Mesenchymal stem cell (in vitro differentiated cells and primary cell): ENCODE measurements at places on chromosomes 2 and 18.

- no peaks in the 10 kb centered on the region for H3K4me1 ChIP-seq
- H3K4me3 ChIP-seq: no peak overlapping the region
- DNase-seq: no peak
- H3K36me3 ChIP-seq: no peaks in the 10 kb centered on the region
These were observed 562.4 kb downstream of the RNF144A start for GRCh38 chr2:7479603-7480002.

GRCh38 chr18:22394428-22394827, 23.3 kb downstream of the CTAGE1 start:
- H3K27me3 ChIP-seq: no peaks in the 10 kb centered on the region
- DNase-seq: no peak
- no peak overlapping the region for H3K27ac ChIP-seq
- H3K4me3 ChIP-seq: no peak overlapping the region
- H3K36me3 ChIP-seq: no peaks in the 10 kb centered on the region

DNA sequence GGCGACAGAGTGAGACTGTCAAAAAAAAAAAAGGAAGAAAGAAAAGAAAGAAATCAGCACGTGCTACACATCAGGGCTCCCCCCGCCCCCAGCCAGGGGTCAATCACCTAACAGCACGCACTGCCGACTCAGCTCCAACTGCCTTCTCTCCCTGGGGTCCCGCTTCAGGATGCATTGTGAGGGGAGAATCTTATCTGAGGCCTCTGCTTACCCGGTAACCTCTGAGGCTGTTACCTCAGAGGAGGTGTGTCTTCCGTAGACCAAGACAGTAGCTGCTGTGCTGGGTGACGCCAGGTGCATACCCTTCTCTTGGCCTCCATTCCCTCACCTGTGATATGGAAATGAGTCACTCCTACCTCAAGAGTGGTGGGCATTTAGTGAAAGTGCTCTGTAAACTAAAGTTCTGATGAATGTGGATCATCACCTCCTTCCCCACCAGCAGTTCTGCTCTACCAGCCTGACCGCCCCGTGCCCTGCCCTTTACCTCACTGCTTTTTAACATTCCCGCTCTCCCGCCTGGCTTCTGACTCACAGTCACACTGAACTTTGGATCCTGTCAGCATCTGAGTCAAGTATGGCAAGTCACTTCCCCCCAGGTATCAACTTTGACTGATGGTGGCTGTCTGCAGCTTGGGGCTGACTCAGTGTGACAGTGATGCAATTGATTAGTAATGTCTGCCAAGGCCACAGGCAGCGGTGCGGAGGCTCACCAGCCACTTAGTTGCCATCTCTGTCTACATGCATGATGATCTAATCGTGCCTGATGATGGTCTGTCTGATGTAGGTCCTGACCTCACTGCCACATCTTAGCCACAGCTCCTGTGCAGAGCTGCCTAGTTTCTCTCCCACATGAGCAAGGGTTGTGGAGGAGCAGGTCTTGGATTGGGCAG, 20.1 kb downstream of the ARID5A start:
- no peaks in the 10 kb centered on the region for H3K27me3 ChIP-seq
- H3K27ac ChIP-seq: no peak overlapping the region

GRCh38 chr2:18105929-18106328, 227.5 kb downstream of the KCNS3 start:
- no peak for DNase-seq
- no peaks in the 10 kb centered on the region for H3K36me3 ChIP-seq
- H3K4me1 ChIP-seq: no peaks in the 10 kb centered on the region
- H3K27ac ChIP-seq: no peak overlapping the region
- H3K4me3 ChIP-seq: no peak overlapping the region

DNA sequence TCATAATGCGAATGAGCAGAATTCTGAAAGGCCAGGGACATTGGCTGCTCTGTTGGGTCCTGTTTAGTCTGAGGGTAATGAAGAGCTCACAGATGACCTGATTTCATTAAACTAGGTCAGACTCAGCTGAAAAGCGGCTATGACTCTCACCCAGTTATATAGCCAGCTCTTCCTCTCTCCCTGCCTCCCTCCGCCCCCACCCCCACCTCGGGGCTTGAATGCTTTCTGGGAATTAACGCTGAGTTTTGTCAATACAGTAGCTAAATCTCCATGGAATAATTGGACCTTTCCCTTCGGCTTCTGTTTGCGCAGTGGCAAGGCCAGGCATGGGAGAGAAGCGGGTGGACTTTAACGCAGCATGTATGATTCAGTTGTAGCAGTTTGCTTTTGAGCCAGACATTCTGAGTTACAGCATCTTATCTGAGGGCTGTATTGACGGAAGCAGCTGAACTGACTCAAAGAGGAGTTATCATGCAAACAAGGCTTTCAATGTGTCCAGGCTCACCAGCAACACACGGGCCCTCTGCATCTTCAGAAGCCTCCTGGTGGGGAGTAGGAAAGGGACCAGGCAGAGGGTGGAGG, 110.6 kb downstream of the MYCN start:
- no peak overlapping the region for H3K4me3 ChIP-seq
- H3K4me1 ChIP-seq: no peaks in the 10 kb centered on the region
- no peaks in the 10 kb centered on the region for H3K27me3 ChIP-seq
- no peak for DNase-seq
- H3K27ac ChIP-seq: no peak overlapping the region
- H3K36me3 ChIP-seq: no peaks in the 10 kb centered on the region

DNA sequence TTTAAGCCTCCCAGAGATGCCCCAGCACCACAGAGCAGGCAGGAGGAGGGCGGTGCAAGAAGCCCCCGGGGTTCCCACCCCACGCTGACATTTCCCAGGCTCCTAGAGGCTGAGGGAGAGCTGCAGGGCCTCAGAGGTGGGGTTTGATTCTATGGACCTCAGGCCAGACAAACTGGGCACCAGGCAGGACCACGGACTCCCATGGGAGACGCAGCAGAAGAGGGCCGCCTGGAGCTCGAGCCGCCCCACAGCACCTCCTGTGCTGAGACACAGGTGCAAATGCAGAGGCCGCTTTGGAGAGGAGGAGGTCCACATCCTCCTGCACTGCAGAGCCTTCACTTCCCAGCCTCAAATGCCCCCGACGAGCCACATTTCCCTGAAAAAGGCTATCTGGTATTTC, 62.7 kb downstream of the PSMG2 start:
- H3K4me1 ChIP-seq: peaks cover 5% of the 10 kb centered on the region
- no peak for DNase-seq
- H3K27ac ChIP-seq: no peak overlapping the region
- H3K27me3 ChIP-seq: peaks cover 8% of the 10 kb centered on the region
- H3K36me3 ChIP-seq: no peaks in the 10 kb centered on the region

- peaks cover 6% of the 10 kb centered on the region for H3K4me1 ChIP-seq
- no peak for DNase-seq
- H3K27me3 ChIP-seq: no peaks in the 10 kb centered on the region
- H3K36me3 ChIP-seq: peaks cover 11% of the 10 kb centered on the region
- no peak overlapping the region for H3K27ac ChIP-seq
These were observed 43.2 kb downstream of the ANKMY1 start for GRCh38 chr2:240514631-240515030.

DNA sequence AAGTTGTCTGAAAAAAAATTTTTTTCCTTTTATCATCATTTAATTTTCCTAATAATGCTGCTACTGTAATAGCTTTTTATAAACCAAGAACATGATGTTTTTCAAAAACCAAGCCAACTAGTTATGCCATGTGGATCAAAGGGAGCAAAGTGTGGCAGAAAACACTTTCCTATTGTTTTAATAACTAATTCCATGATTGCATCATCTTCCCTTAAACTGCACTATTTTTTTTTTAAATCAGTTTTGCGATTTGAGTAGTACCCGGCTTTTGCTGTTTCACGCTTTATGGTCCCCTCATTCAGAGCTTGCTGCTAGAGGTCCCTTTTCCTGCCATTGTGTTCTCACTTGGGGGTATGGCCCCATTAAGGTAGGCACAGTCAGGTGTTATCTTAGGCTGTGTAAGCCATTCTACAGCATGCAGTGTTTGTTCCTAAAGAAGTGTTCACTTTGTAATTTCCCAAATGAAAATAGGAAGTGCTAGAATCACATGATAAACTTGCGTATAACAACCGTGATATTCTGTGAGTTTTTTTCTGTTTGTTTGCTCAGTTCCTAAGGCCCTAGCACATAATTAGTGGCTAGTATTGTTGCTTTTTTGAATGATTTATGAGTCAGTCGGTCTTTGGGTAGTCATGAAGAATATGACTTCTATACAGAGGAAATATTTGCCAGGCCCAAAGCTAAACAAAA, 225.8 kb downstream of the PTGR3 start:
- no peaks in the 10 kb centered on the region for H3K4me1 ChIP-seq
- H3K4me3 ChIP-seq: no peak overlapping the region
- H3K27ac ChIP-seq: no peak overlapping the region
- H3K27me3 ChIP-seq: no peaks in the 10 kb centered on the region
- H3K36me3 ChIP-seq: no peaks in the 10 kb centered on the region
- no peak for DNase-seq

- DNase-seq: no peak
- H3K4me3 ChIP-seq: peak overlapping the region; percentile 18
- H3K27me3 ChIP-seq: peaks cover 3% of the 10 kb centered on the region
- H3K4me1 ChIP-seq: peaks cover 16% of the 10 kb centered on the region
- H3K27ac ChIP-seq: no peak overlapping the region
These were observed 69.1 kb downstream of the TWIST2 start for GRCh38 chr2:238916875-238917590.

DNA sequence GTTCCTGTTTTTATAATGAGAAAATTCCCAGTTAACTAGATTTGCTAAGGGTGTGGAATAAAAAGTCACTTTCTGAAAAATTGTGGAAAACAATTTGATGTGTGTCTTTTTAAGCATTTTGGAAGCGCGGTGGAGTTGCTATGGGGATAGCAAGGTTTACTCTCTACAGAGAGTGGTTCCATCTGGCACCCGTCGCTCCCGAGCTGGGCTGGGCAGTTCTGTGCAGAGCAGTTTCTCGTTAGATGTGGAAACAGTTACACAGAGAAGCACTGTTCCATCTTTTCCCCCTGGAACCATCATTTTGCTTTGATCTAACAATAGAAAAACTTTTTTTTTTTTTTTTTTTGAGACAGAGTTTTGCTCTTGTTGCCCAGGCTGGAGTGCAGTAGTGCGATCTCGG, 17.4 kb downstream of the LDLRAD4 start:
- no peaks in the 10 kb centered on the region for H3K36me3 ChIP-seq
- DNase-seq: no peak
- H3K4me1 ChIP-seq: no peaks in the 10 kb centered on the region

DNA sequence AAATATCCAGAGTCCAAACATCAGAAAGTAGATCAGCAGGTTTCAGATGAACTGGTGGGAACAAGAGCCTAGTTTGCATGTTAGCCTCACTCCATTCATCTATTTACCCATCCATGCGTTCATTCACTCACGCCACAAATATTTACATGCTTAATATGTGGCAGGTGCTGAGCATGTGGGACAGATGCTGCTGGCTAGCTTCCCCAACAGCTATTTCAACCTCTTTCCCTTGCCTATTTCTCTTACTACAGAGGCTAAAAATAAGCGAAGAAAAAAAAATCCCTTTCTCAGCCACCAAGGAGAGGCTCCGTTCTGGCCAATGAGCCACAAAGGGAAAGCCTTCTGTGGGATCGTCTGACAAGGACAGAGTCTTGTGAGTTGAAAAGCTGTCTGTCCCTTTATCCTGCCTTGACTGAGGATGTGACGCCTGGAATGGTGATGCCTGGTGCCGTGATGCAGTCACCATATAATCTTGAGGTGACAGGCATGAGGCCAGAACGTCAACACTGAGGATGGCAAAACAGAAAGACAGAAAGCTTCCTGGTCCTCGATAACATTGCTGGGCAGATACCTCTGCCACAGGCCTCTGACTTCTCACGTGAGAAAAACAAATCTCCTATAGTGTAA, 78.2 kb downstream of the KCTD1 start:
- H3K36me3 ChIP-seq: peaks cover 26% of the 10 kb centered on the region
- no peak overlapping the region for H3K4me3 ChIP-seq
- H3K4me1 ChIP-seq: peaks cover 13% of the 10 kb centered on the region
- DNase-seq: no peak
- no peaks in the 10 kb centered on the region for H3K27me3 ChIP-seq
- H3K27ac ChIP-seq: no peak overlapping the region
